ENCODE measurements at places on chromosomes 2 and 18. TPM values are rescaled to one million over a fixed set of nuclear protein-coding genes. Genes with fewer than 3 reads are reported as not detected.

The AQP4 gene
- 35.4 TPM for polyA plus RNA-seq

The CCDC68 gene
- 0.19 TPM for polyA plus RNA-seq

The RGPD4 gene
- not detected for polyA plus RNA-seq

The RPL31 gene
- polyA plus RNA-seq: 2,506 TPM

The SERPINB10 gene
- not detected for polyA plus RNA-seq

The MROH2A gene
- not detected for polyA plus RNA-seq

The GAL3ST2 gene
- polyA plus RNA-seq: not detected

The CFAP65 gene
- 0.61 TPM for polyA plus RNA-seq

The SERPINB13 gene
- polyA plus RNA-seq: not detected

The REG1B gene
- not detected for polyA plus RNA-seq

The TCF23 gene
- polyA plus RNA-seq: not detected

The C2orf66 gene
- polyA plus RNA-seq: not detected

The ARHGAP25 gene
- 4.9 TPM for polyA plus RNA-seq

The ATOH8 gene
- polyA plus RNA-seq: 15.8 TPM

The OTOS gene
- 3.5 TPM for polyA plus RNA-seq

The FZD7 gene
- 5.3 TPM for polyA plus RNA-seq
